A549 treated with dexamethasone at 1 μM for 4 hours (cell line): ENCODE measurements at places on chromosomes 6 and 20. TPM values are rescaled to one million over a fixed set of nuclear protein-coding genes. Genes with fewer than 3 reads are reported as not detected.

The WRNIP1 gene
- 31.4 to 37.1 TPM (median 35.4 TPM) in 5 replicates for total RNA-seq

The OR2B6 gene
- total RNA-seq, result 0.14 TPM in 1 of 5 replicates, not detected in the others

The DSE gene
- total RNA-seq, result 11.9 to 15.7 TPM (median 13.7 TPM) in 5 replicates

The SMPDL3A gene
- total RNA-seq, result 3.1 to 4.1 TPM (median 3.3 TPM) in 5 replicates

The SLC22A2 gene
- 0.04 to 0.15 TPM (median 0.06 TPM) in 3 of 5 replicates, not detected in the others for total RNA-seq
